ENCODE measurements at places on chromosomes 12 and 14.

GRCh38 chr12:94793191-94793595 is 142.8 kb upstream of the TMCC3 start:
- DNase-seq = no peak

DNA sequence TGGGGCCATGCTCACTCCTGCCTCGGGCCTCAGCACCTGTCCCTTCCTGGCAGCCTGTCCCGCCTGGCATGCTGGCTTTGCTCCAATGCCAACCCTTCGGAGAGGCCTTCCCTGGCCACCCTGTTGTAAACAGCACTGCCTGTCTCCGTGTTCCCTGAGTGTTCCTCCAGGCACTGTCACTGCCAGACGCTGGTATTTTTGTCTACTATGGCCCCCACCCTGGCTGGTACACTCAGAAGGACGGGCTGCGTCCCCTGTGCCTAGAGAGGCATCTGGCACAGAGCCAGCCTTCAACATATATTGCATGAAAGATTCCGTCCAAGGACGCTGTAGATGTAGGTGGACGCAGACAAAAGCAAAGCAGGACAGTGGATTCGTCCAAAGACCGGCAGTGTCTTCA is 2.7 kb upstream of the ASPG start:
- no peak for DNase-seq

GRCh38 chr12:124493809-124494750 is 73.3 kb downstream of the NCOR2 start:
- DNase-seq = peak; percentile 97

DNA sequence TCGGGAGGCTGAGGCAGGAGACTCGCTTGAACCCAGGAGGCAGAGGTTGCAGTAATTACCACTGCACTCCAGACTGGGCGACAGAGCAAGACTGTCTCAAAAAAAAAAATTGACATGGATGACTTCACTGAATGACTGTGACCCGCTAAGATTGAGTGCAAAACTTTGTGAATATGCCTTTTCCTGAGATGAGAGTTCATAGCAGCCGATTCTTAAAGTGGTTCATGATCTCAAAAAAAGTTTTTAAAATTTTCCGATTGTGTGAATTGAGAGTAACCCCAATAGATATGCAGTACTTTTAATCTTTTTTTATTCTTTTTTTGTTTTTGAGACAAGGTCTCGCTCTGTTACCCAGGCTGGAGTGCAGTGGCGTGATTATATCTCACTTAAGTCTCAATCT is 1.2 kb downstream of the TCTN1 start:
- no peak for DNase-seq

DNA sequence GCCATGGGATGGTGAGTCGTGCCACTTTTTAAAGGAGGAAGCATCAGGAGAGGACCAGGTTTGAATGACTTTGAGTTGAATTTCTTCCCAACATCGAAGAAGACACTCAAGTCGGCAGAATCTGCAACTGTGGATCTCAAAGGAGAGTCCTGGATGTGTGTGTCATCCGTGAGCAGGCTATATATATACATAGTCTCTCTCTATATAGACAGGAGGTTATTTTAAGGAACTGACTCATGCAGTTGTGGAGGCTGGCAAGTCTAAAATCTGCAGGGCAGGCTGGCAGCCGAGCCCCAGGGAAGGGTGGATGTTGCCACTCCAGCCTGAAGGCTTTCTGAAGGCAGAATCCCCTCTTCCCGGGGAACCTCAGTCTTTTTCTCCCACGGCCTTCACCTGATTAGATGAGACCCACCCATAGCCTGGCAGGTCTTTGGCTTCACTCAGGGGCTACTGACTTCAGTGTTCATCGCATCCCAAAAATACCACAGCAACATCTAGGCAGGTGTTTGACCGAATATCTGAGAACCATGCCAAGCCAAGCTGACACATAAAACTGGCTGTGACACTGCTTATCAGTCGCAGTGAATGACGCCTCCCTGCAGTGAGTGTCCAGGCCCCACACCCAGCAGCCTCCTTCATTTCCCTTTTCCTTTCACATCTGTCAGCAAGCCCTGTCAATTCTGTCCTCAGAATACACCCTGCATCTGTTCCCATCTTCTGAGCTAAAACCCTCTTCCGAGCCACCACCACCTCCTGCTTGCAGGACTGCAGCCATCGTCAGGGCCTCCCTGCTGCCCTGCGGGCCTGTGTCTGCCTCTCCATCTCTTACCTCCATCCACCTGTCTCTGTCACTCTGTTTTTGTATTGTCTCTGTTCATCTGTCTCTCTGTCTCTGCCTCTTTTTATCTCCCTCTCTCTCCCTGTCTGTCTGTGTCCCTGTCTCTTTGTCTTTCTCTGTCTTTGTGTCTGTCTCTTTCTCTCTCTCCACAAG is 54.0 kb downstream of the ZNF664 start:
- DNase-seq = no peak

DNA sequence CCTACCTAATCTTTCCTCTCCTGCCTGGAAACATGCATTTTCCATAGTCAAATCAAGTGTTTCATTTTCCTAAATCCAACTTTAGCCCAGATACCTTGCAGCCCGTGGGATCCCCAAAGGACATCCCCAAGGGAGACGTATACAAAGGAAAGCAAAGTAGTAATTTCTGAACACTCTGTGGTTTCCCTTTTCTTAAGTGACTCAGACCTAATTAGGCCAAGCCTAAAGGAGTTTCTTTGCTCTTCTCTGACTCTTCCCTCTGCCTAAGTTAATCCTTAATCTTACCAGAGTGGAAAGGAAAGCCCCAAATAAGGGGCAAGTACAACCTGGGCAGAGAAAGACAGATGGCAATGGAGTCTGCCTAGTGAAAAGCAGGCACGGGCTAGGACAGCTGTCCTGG is 250.3 kb downstream of the SPTSSA start:
- no peak for DNase-seq

DNA sequence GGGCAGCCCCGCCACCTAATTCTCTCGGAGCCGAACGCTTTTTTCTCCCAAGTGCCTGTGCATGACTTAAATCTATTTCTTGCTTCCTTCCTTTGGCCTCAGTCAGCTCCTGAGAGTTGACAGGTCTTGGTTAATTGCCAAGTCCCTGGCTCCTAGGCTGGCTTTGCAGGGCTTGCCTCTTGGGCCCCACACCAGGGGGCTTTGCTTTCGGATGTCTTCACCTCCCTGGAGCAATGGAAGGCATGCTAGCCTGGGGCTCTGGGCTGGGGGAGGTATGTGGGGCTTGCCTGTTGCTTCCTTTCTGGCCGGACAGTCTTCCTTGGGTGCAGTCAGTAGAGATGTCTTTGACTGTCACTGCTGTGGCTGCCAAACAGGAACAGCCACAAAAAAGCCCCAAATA is 2.2 kb upstream of the KRT80 start:
- no peak for DNase-seq

- DNase-seq = no peak
Observed at GRCh38 chr14:68193970-68194681, 374.5 kb downstream of the RAD51B start.

GRCh38 chr14:85535321-85535720 is 5.4 kb downstream of the FLRT2 start:
- no peak for DNase-seq

DNA sequence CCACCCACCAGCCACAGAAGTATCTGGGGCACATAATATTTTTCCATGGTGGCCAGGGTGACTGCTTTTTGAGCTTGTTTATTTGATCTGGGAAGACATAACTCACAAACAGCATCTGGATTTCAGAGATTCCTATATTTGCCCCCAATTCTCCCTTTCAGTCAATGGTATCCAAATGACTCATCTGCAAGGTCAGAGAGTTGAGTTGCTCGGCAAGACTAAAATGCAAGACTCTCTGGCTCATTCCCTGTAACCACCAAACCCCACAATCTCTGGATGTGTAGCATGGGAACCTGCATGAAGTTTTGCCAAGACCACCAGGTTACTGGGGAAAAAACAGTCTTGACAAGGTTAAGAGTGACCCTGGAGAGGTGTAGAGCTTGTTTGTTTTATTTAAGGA is 174.9 kb upstream of the FAR2 start:
- DNase-seq = no peak

- DNase-seq = no peak
Observed at GRCh38 chr12:88309546-88309945, 167.4 kb downstream of the TMTC3 start.

GRCh38 chr14:106848330-106849121 is 1322.1 kb downstream of the TMEM121 start:
- no peak for DNase-seq

GRCh38 chr14:103535081-103535890 is 6.3 kb downstream of the TRMT61A start:
- DNase-seq = no peak

GRCh38 chr14:55803873-55804553 is 224.0 kb downstream of the KTN1 start:
- DNase-seq = no peak
